Activated CD8-positive, alpha-beta memory T cell treated with anti-CD3 and anti-CD28 coated beads for 36 hours (primary cell): ENCODE measurements at places on chromosomes 5 and 9. TPM values are rescaled to one million over a fixed set of nuclear protein-coding genes. Genes with fewer than 3 reads are reported as not detected.

Gene GPSM1
- 8.6 TPM for total RNA-seq

Gene EGFLAM
- not detected for total RNA-seq

Gene GTF3C4
- 21.3 TPM for total RNA-seq

Gene GABRA6
- not detected for total RNA-seq

Gene STC2
- total RNA-seq: 13.8 TPM

Gene FOXD4
- total RNA-seq: 0.30 TPM

Gene IRX2
- total RNA-seq: not detected

Gene PRUNE2
- 0.40 TPM for total RNA-seq

Gene PDE8B
- not detected for total RNA-seq

Gene SLC25A2
- 0.21 TPM for total RNA-seq

Gene GALNT12
- total RNA-seq: 6.6 TPM

Gene RETREG1
- total RNA-seq: 13.2 TPM

Gene FRRS1L
- total RNA-seq: not detected

Gene GAS1
- total RNA-seq: 0.34 TPM

Gene CREBRF
- 5.6 TPM for total RNA-seq

Gene TXNDC8
- total RNA-seq: not detected

Gene PAPPA
- not detected for total RNA-seq

Gene ABO
- not detected for total RNA-seq

Gene SLC22A4
- total RNA-seq: 2.2 TPM

Gene ANXA6
- 490 TPM for total RNA-seq

Gene OR1Q1
- not detected for total RNA-seq

Gene ORM2
- total RNA-seq: not detected

Gene PCDHA5
- total RNA-seq: not detected

Gene TLX3
- total RNA-seq: not detected

Gene CCDC180
- total RNA-seq: 1.1 TPM

Gene SPATA6L
- total RNA-seq: 0.34 TPM

Gene ARSK
- 4.4 TPM for total RNA-seq

Gene SEMA5A
- not detected for total RNA-seq

Gene NAIP
- total RNA-seq: 2.2 TPM
